Activated naive CD4-positive, alpha-beta T cell treated with anti-CD3 and anti-CD28 coated beads for 36 hours (primary cell): ENCODE measurements at places on chromosomes 16 and 17. TPM values are rescaled to one million over a fixed set of nuclear protein-coding genes. Genes with fewer than 3 reads are reported as not detected.

GRCh38 chr16:50696126-50696525 lies 2.7 kb downstream of the NOD2 start:
- H3K27ac ChIP-seq: peak overlapping the region; percentile 34
- no peaks in the 10 kb centered on the region for H3K27me3 ChIP-seq
- no peak for DNase-seq
- H3K4me3 ChIP-seq: no peak overlapping the region

DNA sequence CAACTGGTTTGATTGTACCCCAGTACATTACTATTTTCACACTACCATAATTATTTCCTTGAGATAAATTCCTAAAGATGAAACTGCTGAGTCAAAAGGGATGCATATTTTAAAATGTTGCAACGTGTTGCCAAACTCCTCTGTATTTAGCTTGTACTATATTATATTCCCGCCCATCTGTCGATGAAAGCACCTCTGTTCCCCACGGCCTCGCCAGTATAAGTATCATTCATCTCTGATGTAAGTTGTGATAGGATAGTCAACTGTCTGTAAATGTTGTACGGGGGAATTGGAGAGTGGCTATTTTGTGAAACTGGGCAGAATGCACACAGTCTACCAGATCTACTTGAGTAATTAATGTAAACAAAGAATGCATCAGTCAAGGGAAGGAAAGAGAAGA lies 47.7 kb upstream of the TNRC6A start:
- H3K4me3 ChIP-seq: no peak overlapping the region
- no peak for DNase-seq
- H3K36me3 ChIP-seq: no peaks in the 10 kb centered on the region
- H3K4me1 ChIP-seq: peaks cover 4% of the 10 kb centered on the region

GRCh38 chr17:72705905-72706395 lies 386.5 kb downstream of the SLC39A11 start:
- DNase-seq: no peak
- H3K4me3 ChIP-seq: no peak overlapping the region
- no peaks in the 10 kb centered on the region for H3K27me3 ChIP-seq
- H3K4me1 ChIP-seq: peaks cover 21% of the 10 kb centered on the region

- no peaks in the 10 kb centered on the region for H3K36me3 ChIP-seq
- H3K27ac ChIP-seq: no peak overlapping the region
- peaks cover 25% of the 10 kb centered on the region for H3K4me1 ChIP-seq
- no peak overlapping the region for H3K4me3 ChIP-seq
- no peaks in the 10 kb centered on the region for H3K27me3 ChIP-seq
- no peak for DNase-seq
Observed at GRCh38 chr16:89704281-89704680, 2.8 kb upstream of the SPATA2L start.

- H3K27ac ChIP-seq: no peak overlapping the region
- no peak overlapping the region for H3K4me3 ChIP-seq
- peaks cover 74% of the 10 kb centered on the region for H3K36me3 ChIP-seq
- H3K27me3 ChIP-seq: no peaks in the 10 kb centered on the region
- H3K4me1 ChIP-seq: no peaks in the 10 kb centered on the region
Observed at GRCh38 chr17:80297996-80298560, 37.4 kb downstream of the RNF213 start.

- DNase-seq: peak; percentile 7
- peaks cover 33% of the 10 kb centered on the region for H3K36me3 ChIP-seq
- no peak overlapping the region for H3K4me3 ChIP-seq
Observed at GRCh38 chr17:37147301-37147812, 198.6 kb downstream of the AATF start.

DNA sequence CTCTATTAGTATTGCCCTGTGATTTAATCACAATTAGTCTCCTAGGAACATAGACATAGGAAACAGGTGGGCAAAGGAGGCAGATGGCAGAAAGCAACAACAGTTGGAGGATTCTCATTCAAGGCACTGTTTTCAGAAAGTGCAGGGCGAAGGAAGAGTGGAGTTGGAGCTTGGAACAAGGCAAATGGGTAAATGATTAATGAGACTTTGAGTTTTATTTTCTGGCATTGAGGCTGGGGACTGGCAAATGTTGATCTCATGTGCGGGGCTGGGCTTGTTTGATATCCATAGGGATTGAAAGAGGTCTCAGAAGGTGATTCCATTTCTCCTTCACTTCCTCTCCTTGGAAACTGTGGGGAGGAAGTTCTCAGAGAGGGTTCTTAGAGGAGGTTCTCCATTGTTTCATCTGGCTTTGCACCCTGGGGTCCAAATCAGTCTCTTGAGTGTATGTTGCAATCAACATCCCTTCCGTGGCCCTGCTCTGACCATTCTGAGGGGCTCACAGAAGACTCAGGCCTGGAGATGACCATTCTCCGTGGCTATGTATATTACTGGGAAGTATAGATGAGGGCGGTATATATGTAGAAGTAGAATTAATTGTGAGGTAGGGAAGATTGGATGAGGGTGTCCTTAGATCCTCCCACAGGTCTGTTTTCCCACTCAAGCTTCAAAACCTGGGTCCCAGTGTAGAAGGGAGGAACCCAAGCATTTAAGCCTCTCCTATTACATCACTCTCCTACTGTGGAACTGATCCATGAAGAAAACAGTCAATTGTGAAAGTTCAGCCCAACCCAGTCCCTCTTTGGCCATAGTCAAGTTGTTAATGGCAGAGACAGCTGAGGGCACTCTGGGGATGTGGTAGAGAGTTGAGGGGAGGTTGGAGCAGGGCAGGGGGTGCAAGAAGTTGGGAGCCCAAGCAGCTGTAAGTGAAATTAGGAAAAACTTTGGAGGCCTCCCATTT lies 36.5 kb upstream of the SRSF1 start:
- H3K27me3 ChIP-seq: peaks cover 5% of the 10 kb centered on the region
- no peak for DNase-seq
- H3K36me3 ChIP-seq: no peaks in the 10 kb centered on the region

DNA sequence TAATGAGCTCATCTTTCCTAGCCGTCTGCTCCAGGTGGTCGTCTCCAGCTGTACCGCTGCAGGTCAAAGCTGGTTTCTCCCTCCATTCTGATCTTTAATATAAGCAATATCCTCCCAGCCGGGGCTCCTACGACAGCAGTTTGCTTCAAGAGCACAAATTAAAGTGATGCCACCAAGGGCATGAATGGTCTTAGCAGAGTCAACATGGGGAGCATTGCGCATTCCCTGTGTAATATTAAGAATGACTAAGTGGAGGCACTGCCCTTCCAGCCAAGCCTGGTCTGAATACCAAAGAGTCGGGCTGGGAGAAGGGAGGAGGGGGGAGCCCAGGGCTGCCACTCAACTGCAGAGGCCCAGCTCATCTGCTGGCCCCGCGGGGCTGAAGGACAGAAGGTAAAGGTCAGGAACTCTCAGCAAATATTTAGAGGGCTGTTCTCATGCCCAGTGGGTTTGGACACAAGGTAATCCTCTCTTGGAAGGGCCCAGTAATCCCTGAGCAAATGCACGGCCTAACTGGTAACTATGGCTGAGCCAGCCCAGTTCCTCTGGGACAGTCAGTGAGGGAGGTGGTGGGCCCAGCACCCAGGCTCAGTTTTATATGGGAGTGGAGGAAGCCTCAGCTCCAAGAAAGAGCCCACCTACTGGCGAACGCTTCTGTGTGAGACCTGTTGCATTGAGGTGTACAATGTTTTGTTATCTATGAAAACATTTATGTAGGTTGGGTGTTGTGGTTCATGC lies 121.2 kb downstream of the IRX3 start:
- no peak for DNase-seq
- H3K4me1 ChIP-seq: no peaks in the 10 kb centered on the region
- peaks cover 9% of the 10 kb centered on the region for H3K27me3 ChIP-seq
- H3K27ac ChIP-seq: no peak overlapping the region
- H3K4me3 ChIP-seq: no peak overlapping the region

GRCh38 chr16:58422809-58423208 lies 30.5 kb downstream of the GINS3 start:
- H3K4me1 ChIP-seq: peaks cover 13% of the 10 kb centered on the region
- H3K4me3 ChIP-seq: no peak overlapping the region
- H3K27me3 ChIP-seq: peaks cover 5% of the 10 kb centered on the region

GRCh38 chr17:12492450-12492849 lies 173.2 kb upstream of the MYOCD start:
- H3K27ac ChIP-seq: no peak overlapping the region
- no peaks in the 10 kb centered on the region for H3K4me1 ChIP-seq
- no peak for DNase-seq
- no peaks in the 10 kb centered on the region for H3K36me3 ChIP-seq
- no peaks in the 10 kb centered on the region for H3K27me3 ChIP-seq
- H3K4me3 ChIP-seq: no peak overlapping the region

DNA sequence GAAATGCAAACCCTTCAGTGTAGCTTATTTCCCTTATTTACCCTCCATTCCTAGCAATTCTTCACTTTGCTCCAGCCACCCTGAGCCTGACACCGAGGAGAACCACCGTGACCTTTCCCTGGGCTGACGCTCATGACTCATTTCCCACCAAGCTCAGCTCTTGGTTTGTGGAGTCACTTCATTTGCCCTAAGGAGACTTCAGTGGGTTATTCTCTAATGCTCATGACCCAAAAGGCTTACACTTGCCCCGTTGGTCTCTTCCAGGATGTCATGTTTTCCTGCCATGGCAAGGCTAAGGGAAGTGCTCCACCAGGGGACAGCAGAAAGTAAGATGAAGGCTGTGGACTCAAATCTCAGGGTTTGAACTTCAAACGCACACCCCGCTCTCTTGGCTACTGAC lies 161.0 kb downstream of the CBLN1 start:
- no peaks in the 10 kb centered on the region for H3K27me3 ChIP-seq
- H3K4me3 ChIP-seq: no peak overlapping the region
- H3K36me3 ChIP-seq: no peaks in the 10 kb centered on the region
- H3K4me1 ChIP-seq: no peaks in the 10 kb centered on the region

- no peak overlapping the region for H3K27ac ChIP-seq
- no peak overlapping the region for H3K4me3 ChIP-seq
- no peaks in the 10 kb centered on the region for H3K4me1 ChIP-seq
Observed at GRCh38 chr16:77998350-77999023, 23.9 kb upstream of the CLEC3A start.

The CLEC19A gene
- total RNA-seq: not detected

DNA sequence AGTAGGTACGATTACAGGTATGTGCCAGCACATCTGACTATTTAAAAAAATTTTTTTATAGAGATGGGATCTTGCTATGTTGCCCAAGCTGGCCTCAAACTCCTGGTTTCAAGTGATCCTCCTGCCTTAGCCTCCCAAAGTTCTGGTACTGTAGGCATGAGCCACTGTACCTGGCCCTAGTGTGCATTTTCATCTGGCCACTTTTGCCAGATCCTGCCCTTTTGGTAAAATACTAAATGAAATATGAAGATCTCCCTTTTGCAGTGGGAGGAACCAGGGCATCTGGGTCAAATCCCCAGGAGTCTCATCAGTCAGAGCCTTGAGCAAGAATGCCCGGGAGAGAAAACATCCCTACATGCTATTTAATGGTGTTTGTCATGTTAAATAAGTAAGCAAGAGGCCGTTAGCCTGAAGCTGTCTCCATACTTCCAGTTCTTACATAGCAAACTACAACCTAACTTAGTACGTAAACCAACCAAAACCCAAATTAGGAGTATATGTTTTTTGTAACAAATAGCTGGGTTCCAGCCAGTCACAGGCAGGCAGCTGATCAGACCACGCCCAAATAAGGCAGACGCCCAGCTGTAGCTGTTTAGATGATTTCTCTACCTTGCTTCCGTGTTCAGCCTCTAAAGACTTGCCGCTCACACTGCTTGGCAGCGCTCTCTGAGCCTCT lies 46.5 kb upstream of the CLEC18A start:
- peaks cover 3% of the 10 kb centered on the region for H3K36me3 ChIP-seq
- no peak for DNase-seq
- H3K4me3 ChIP-seq: no peak overlapping the region
- H3K27ac ChIP-seq: no peak overlapping the region
- no peaks in the 10 kb centered on the region for H3K27me3 ChIP-seq
- H3K4me1 ChIP-seq: no peaks in the 10 kb centered on the region

GRCh38 chr17:34398990-34399389 lies 36.0 kb upstream of the CCL1 start:
- no peak overlapping the region for H3K27ac ChIP-seq
- H3K4me3 ChIP-seq: no peak overlapping the region
- H3K36me3 ChIP-seq: no peaks in the 10 kb centered on the region
- no peak for DNase-seq
- H3K4me1 ChIP-seq: no peaks in the 10 kb centered on the region

The MATCAP1 gene
- 21.9 TPM for total RNA-seq

DNA sequence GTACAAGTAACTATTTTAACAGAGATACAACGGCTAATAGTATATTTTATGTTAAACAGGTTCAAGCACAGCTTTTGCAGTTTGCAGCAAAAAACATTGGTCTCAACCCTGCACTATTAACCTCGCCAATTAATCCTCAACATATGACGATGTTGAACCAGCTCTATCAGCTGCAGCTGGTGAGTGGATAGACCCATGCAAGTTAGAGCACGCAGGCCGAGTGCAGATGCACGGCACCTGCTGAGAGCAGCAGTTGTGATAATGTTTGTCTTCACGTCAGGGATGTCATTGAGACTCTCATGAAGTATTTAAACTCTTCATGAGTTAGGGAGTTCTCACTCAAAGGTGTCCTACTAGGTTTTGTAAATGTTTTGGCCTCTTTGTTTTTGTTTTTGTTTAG lies 45.6 kb downstream of the TMC6 start:
- H3K27me3 ChIP-seq: no peaks in the 10 kb centered on the region
- no peak for DNase-seq
- H3K27ac ChIP-seq: no peak overlapping the region
- H3K4me1 ChIP-seq: no peaks in the 10 kb centered on the region
- no peak overlapping the region for H3K4me3 ChIP-seq
- peaks cover 13% of the 10 kb centered on the region for H3K36me3 ChIP-seq

The CTRB2 gene
- total RNA-seq: not detected

The SLC9A5 gene
- total RNA-seq: 5.2 TPM

DNA sequence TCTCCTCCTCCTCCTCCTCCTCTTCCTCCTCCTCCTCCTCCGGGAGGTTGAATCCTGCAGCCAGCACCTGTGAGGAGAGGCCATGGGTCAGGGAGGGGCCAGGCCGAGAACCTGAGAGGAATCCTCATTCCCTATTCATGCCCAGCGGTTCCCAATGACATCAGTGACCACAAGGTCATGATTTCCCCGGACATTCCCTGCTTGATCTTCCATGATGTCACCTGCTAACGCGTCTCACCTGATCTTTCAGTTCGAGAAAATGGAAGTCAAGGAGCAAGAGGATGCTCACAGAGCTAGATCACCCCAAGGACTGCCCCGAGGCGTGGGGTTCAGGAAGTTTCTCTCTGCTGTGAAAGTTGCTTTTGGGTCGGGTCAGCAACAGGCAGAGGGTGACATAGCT lies 5.4 kb downstream of the APOBR start:
- H3K27ac ChIP-seq: no peak overlapping the region
- peaks cover 16% of the 10 kb centered on the region for H3K4me1 ChIP-seq
- no peaks in the 10 kb centered on the region for H3K36me3 ChIP-seq
- H3K4me3 ChIP-seq: no peak overlapping the region
- H3K27me3 ChIP-seq: no peaks in the 10 kb centered on the region
- no peak for DNase-seq

DNA sequence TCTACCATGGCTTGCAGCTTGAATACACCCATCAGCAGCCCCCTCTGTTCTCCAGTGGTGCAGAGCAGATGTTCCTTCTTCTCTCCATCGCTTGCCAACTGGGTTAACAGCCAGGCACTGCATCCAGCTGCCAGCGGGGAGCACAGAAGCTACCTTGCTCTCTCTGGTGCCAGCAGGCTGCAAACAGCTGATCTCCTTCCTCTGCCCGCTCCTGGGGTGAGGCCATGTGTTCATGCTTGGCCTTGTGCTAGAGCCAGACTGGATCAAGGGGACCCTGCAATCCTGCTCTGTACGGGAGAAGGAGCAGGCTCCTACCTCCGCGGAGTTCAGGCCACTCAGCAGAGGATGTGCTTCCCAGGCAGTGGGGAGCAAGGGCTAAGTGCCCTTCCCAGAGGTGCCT lies 24.1 kb upstream of the ENGASE start:
- no peak overlapping the region for H3K27ac ChIP-seq
- H3K27me3 ChIP-seq: no peaks in the 10 kb centered on the region
- no peak for DNase-seq
- no peaks in the 10 kb centered on the region for H3K36me3 ChIP-seq

The UBE2Z gene
- total RNA-seq: 76.9 TPM
